Heart left ventricle (tissue), 16 donors: ENCODE measurements at places on chromosomes 6 and 20.

GRCh38 chr20:62955519-62956386 is 3.2 kb downstream of the SLC17A9 start:
- no peak for DNase-seq

- DNase-seq, result no peak
Observed at GRCh38 chr6:38155144-38155543, 335.6 kb downstream of the ZFAND3 start.

GRCh38 chr6:163751032-163751525 is 336.6 kb downstream of the QKI start:
- DNase-seq, result no peak

DNA sequence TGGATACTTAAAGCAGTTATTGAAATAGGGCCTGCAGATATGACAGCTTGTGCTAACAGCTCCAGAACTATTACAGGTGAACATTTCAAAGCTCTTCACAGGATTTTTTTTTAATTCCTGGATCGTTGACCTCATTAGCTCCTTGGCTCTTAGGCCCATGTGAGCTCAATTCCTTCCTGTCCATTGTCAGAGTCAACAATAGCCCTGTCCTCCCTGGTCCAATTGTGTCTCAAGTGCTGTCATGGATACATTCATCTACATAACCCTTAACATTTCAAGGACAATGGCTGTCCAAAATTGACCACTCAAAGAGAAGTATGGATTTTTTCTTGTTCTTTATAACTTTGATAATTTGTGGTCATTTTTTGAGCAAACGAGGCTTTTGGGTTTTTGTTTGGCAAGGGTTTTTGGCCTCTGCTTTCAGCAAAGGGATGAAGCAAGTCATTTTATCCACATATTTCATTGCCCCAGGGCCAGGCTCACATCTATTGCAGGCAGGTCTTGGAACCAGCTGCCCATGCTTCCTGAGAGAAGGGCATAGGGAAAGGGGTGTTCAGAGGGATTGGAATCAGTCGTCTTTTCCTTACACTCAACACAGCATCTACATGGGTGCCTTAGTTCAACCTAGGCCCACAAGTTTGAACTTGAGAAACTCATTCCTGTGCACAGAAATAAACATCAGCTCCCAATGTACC is 282.1 kb downstream of the TPBG start:
- DNase-seq, result no peak

GRCh38 chr20:33648396-33649004 is 13.6 kb upstream of the C20orf144 start:
- DNase-seq, result no peak

DNA sequence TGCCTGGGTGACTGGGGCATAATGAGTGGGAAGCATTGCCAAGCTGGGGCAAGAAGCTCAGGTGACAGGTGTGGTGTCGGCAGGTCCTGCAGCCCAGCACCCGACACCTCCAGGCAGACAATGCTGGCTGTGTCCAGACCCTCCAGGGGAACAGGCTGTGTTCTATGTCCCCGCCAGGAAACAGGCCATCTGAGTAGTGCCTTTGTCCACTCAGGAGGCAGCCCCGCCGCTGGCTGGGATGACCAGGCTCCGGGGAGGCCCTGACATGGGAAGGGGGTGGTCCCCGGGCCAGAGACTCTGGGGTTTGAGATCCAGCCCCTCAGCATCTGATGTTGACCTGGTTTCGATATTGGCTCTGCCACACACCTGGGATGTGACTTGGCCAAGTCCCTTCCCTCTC is 28.4 kb downstream of the SNPH start:
- no peak for DNase-seq

DNA sequence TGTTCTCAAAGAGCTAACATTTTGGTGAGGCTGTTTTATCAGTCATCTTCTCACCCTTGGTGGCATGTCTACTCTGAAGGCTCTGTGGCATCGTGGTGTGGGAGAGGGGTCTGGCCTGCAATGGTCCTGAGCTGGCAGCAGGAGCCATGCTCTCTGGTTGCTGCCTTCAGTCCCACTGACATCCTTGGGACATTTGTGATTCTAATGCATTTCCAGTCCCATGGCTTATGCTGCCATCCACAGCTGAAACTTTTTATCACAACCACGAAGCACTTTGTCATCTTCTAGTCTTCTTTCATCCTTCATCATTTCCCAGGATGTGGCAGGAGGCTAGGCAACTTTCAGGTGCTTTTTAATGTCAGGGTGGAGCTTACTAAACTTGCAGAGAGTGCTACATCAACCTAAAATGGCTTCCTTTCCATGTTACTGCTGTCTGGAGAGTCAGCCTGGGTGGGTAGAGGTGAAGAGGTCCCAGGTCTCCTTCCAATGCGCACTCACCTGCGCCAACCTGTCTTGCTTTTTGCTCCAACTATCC is 77.1 kb downstream of the GPR63 start:
- no peak for DNase-seq

- no peak for DNase-seq
Observed at GRCh38 chr6:148455225-148455624, 112.6 kb downstream of the SASH1 start.

GRCh38 chr6:56073315-56073714 is 174.1 kb downstream of the COL21A1 start:
- DNase-seq, result no peak

DNA sequence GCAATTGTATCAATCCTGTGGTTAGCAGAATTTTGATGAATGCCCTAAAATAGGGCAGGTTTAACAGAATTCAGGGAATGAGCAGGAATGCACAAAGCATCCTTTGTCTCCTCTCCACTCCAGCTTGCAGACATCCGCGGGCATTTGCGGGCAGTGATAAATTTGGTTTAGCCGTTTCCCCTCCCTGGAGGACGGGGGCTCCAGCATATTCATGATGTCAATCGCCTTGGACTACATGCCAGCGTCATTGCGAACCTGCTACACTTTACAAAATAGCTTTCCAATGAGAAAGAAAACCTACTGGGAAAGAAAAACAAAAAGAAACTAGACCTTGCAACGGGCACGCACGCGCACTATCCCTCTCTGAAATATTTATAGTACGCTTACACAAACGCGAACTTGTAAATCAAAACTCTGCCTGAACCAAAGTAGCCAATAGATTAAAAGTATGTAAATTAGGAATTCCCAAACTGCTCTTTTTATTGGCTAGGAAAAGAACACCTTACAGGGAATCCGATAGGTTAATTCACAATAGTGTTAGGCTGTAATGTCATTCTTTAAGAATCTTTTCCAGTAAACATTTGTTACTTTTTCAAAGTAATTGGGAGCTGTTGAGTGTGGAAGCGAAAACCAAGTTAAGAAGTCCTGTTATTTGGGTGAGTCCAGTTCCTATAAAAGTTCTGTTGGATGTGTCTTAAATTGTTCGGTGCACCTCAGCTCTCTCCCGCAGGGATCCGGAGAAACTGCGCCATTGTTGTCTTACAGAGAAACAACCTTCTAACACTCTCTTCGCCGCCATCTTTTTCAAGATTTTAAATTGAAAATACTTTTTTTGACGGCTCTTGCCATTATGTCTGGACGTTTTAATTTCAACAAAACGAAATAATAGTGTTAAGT is 136.7 kb downstream of the HFE start:
- DNase-seq, result peak; percentile 71

GRCh38 chr6:13012296-13012695 is 295.7 kb downstream of the PHACTR1 start:
- DNase-seq, result no peak

DNA sequence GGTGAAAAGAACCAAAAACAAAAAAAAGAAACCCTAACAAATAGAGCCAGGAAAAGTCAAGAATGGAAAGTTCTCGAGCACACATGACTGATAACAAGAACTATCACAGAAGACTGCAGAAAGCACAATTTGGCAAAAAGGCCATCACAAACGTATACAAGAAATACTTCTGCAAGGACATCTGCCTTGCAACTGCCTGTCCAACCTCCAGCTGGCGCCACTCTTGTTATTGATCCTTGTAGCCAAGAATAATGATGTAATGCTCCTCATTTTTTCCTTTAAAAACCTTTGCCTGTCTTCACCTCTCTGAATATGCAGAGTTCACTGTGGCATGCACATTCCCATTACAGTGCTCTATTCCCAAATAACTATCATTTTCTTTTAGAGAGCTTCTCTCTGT is 87.9 kb upstream of the BMP5 start:
- no peak for DNase-seq

DNA sequence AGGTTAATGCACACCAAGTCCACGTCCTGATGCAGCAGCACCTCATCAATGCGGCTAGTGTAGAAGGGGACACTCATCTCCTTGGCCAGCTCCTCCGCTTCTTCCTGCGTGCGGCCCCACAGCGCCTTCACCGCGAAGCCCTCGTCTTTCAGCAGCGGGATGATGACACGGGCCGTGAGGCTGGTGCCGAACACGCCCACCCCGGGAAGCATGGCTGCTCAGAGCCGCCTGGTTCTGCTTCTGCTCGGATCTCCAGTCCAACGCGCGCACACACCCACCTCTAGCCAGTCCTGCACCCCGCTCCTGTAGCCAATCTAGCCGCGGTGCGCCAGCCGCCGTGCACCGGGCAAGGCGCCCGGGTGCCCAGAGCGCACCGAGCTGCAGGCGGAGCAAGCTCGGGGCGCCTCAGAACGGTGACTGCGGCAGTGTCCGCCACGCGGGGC is 700 bp downstream of the GFOD1 start:
- DNase-seq, result peak; percentile 68

DNA sequence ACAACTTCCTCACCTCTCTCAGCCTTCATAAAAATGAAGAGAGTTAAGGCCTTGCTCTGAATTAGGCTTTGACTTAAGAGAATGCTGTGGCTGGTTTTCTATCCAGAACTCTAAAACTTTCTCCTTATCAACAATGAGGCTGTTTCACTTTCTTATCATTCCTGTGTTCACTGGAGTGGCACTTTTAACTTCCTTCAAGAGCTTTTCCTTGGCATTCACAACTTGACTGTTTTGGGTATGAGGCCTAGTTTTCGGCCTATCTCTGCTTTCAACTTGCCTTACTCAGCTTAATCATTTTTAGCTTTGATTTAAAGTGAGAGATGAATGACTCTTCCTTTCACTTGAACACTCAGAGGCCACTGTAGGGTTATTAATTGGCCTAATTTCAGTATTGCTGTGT is 4.3 kb upstream of the LOC128125822 start:
- DNase-seq, result no peak

GRCh38 chr6:68533339-68533795 is 101.7 kb upstream of the ADGRB3 start:
- DNase-seq, result peak; percentile 48

DNA sequence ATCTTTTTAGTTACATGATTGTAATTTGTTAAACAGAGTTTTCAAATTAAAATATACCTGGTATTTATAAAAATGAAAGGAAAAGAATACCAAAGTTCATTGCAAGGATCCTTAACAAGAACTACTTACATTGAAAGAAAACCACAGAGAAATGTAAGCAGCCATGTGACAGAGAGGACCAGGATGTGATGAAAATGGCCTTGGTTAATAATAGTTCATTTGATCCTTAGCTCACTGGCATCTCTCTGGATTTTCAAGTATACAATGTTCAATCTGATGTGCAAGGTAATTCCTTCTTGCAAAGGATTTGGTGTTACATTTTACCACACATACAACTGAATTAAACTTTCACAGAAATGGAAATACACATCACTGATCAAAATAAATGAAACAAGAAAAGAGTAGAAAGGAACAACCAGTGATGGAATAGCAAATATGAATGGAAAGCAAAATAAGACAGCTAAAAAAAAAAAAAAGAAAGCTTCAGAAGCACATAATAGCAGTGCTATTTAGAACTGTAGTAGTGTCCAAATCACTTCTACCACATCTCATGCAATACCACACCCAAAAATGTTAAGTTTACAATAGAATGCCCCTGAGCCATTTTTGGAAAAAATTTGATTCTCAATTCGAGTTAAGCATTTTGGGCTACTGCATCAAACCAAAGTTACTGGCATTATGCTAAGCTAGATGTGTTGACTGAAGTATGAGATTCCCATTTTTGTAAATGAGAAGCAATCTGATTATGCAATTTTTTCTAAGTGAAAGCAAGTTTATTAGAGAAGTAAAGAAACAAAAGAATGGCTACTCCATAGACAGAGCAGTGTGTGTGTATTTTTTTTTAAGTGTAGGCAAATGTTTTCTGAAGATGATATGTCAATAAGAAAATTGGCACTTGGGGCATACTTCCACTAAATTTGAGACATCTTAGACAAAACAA is 22.6 kb upstream of the HLA-A start:
- DNase-seq, result no peak
